ENCODE measurements at places on chromosomes 6 and 20.

- no peak for DNase-seq
Observed at GRCh38 chr6:81942067-81942370, 189.5 kb upstream of the TENT5A start.

- no peak for DNase-seq
Observed at GRCh38 chr6:124190256-124190655, 386.6 kb downstream of the NKAIN2 start.

- DNase-seq = no peak
Observed at GRCh38 chr20:57807401-57808263, 97.8 kb upstream of the PMEPA1 start.

GRCh38 chr6:54185885-54186284, 74.6 kb downstream of the MLIP start:
- DNase-seq = no peak

DNA sequence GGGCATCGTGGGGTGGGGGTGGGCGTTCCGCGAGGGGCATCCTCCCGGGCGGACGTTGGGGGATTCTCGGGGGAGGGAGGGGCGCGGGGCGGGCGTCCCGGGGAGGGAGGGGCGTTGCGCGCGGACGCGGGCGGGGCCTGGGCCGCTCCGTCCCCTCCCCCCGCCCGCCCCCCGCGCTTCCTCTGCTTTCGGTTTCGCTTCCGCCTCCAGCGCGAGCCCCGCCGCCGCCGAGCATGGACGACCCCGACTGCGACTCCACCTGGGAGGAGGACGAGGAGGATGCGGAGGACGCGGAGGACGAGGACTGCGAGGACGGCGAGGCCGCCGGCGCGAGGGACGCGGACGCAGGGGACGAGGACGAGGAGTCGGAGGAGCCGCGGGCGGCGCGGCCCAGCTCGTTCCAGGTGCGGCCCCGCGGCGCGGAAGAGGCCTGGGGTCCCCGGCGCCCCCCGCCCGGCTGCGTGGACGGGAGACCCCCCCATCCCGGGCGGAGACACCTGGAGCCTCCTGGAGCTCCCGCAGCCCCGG, at the start of gene OGFR:
Gene OGFR, plus strand, starts transcription at position 209 of the 528 bp plus-strand sequence. Its CDS starts 25 bp downstream, at position 234.
- DNase-seq = peak; percentile 18

DNA sequence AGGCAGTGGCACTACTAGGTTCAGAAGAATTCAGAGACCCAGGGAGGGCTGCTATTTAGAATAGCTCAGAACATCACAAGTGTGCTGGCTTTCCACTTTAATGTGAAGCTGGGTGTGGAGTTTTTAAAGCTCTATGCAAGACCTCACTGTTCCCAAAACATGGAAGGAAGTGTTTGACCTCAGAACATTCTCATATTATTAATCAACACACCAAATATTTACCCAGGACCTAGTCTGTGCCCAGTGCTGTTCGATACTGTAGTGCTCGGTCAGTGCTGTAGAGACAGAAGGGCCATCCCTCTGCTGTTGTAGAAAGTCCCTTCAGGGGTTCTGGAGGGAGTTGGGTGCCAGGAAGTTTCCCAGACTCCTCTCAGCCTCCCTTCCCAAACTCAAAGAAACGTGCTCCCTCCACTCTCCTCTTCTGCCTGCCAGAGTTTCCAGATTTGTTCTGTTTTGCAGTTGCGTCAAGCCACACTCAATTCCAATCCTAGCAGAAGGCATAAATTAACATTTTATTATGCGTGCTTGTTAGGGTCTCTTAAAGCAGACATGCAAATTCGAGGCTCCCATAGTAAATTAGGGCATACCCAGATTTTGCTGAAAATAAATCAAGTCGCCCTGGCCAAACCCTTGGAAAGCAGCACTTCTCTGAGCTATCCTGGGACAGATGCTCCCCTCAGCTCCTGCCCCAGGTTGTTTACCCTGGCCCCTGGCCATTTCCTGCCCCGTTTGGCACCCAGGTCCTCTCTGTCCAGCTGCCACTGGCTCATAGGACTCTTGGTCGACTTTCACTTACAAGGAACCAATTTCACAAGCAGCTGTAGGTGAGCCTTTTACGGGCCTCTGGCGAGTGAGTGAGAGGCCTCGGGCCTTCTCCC, 248.6 kb downstream of the HIVEP2 start:
- DNase-seq = no peak

- DNase-seq = no peak
Observed at GRCh38 chr6:48389146-48390043, 278.4 kb upstream of the PTCHD4 start.

GRCh38 chr20:9989066-9989724, 45.6 kb upstream of the ANKEF1 start:
- peak; percentile 94 for DNase-seq

- no peak for DNase-seq
Observed at GRCh38 chr6:11426571-11426970, 111.0 kb upstream of the TMEM170B start.

- no peak for DNase-seq
Observed at GRCh38 chr6:91013511-91013910, 426.6 kb upstream of the MAP3K7 start.

DNA sequence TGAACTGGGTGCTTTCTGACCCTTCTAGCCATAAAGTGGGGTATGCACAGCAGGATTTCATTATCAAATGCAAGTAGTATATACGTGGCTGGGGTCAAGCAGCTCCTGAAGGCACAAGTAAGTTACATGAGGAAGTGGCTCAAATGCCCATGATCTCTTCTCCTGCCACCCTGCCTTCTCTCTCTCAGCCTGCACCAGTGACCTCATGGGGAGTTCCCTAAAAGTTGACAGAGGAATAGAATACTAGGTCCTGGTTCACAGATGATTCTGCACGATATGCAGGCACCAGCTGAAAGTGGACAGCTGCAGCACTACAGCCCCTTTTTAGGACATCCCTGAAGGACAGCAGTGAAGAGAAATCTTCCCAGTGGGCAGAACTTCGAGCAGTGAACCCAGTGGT, 282.0 kb downstream of the BCKDHB start:
- DNase-seq = peak; percentile 71

- DNase-seq = peak; percentile 74
Observed at GRCh38 chr6:21855811-21856455, 262.4 kb downstream of the SOX4 start.

DNA sequence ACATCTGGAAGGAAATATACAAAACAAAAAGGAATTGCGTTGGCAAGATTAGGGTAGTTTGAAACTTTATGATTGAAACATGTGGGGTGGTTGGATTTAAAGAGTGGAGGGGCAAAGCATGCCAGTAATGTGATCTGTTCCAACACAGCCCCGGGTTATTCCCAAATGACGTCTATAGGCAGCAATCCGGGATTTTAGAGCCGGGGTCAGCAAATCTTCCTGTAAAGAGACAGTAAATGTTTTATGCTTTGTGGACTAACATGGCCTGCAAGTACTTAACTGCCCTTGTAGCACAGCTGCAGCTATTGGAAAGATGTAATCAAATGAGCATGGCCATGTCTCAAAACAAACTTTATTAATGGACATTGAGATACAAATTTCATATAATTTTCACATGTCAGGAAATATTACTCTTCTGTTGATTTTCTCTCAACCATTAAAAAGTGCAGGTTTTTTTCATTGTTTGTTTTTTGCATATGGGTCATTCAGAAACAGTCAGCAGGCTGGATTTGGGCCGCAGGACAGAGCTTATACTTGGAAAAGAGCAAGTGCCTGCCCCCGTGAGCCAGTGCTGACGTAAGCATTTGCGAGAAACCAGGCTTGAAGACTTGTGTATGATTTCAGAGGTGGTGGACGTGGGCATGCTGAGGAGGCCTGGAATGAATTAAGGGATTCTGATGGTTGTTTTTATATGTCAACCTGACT, 136.5 kb downstream of the DOK5 start:
- DNase-seq = no peak

DNA sequence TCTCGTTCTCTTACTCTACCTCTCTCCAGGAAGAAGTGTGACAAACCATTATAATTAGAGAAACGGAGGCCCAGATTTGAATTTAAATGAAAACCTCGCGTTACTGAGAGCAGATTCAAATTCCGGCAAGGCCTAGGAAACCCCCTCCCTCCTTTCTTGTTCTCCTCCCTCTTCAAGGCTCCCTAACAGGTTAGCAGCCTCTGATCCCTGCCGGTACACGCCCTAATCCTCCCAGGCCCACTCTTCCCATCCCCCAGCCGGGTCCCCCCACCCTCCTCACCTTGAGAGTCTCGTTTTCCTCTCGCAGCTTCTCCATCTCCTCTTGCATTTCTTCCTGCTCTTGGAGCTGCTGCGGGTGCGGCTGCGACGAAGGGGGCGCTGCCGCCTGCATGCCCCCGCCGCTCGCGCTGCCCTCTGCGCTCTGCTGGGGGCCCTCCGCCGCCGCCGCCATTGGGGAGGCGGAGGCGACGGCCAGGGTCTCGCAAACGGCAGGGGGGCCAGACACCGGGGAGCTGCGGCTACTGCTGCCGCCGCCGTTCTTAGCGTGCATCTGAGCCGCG, 3.8 kb downstream of the MTCL3 start:
- DNase-seq = no peak

DNA sequence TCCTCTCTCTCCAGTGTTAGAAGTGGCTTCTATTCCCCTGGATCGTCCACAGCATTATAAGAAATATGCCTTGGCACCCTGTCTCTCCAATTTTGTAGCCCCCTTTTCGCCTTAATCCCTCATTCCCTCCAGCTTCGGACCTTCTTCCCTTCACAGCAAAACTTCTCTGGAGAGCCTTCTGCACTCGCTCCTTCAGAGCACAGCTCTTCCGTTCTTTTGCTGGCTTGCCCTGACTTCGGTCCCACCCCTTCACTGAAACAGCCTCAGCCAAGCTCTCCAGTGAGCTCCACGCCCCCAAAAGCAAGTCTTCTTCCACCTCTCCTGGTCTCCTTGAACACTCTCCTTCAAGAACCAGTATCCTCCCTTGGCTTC, 134.7 kb upstream of the RNF24 start:
- DNase-seq = no peak

DNA sequence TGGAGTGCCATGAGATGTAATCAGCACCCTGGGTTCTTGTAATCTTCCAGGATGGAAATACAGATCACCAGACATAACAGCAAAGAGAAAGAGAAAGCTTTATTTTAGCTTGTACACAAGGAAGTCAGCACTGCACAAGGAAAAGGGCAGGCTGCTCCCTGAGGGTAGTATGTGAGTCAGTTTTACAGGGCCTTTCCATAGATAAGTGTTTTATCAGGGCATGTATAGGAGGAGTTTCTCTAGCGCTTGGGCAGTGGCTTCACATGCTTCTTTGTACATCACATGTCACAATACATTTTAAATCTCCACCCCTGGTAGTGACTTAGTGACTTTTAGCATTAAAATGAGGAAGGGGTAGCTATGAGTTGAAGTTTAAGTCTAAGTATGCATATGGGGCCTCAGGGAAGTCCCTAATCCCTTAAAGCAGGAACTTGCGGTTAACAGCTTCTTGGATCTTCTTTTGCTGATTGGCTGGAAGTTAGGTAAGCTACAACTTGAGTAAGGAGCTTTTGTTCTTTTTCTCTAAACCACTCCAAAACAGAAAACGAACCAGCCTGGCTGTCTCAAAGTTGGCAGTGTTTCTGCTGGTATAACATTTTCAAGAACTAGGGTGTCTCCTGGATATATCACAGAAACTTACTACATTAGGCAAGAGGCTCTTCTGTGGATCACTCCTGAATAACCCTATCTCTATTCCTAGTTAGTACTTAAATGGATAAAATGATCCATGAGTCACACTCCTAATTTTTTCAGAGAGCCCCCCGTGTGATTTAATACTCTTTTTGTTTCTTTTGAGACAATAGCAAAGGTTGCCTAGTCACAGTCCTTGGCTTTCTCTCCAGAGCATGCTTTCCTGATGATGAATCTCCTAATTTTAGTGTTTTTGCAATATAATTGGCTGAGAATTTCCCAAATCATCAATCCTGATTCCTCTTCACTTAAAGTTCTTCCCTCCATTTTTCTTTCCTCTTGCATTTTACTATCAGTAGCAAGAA, 60.2 kb downstream of the MRAP2 start:
- DNase-seq = peak; percentile 100

Measured in MV-4-11 (cell line).